ENCODE measurements at places on chromosomes 6 and 20.

- no peak for DNase-seq
These were observed 6.3 kb downstream of the SGK2 start for GRCh38 chr20:43564993-43565757.

DNA sequence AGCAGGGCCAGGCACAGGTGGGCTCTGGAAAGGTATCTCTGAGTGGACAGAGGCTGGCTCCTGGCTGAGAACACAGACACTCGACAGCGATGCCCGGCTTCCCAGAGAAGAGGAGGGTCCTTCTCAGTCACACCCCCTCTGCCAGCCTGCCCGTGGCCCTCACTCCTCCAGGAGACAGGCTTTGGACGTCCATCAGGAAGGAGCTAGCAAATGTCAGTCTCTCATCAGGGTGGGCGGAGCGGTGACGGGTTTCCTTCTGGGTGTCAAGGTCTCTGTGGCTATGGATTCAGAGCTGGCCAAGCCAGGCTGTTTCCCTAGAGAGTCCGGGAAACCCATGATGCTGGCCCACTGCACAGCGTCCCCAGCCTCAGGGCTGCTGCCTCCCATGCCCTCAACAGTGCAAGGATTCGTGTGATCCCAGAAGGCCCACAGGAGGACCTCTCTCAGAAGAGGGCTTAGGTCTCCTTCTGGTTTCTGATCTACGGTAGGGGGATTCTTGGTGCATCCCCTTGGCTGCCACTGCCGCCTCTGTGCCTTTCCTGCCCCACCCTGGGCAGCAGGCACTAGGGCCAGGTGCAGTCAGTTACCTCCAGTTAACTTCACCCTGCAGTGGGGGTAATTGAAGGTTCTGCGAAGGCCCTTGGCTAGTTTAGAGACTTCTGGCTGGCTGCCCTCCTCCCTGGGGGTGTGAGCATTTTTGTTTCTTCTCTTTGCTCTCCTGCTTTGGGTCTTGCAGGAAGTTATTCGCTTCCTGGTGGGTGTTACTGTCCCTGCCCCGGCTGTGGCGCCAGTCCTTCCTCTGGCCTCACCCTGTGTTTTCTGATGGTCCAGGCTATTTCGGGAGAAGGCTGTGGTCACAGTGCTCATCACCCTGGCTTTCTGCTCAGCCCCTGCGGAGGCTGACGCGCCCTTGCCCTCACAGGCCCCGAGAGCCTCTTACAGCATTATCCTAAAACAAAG lies 80.2 kb downstream of the CDH4 start:
- no peak for DNase-seq

DNA sequence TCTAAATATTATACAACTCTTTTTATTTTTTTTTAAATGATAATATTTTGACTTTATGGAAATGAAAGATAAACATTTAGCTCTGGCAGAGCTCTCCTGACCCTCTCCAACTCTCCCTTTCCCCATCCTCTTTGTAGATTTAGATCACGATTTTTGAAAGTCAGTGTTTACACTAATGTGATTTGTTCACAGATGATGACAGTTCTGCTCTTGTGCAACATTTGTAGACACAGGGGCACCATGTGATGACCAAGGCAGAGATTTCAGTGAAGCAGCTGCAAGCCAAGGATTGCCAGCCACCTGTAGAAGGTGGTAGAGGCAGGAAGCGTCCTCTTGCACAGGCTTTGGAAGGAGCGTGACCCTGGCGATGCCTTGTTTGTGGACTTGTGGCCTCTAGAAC lies 483.2 kb downstream of the QKI start:
- DNase-seq: no peak

DNA sequence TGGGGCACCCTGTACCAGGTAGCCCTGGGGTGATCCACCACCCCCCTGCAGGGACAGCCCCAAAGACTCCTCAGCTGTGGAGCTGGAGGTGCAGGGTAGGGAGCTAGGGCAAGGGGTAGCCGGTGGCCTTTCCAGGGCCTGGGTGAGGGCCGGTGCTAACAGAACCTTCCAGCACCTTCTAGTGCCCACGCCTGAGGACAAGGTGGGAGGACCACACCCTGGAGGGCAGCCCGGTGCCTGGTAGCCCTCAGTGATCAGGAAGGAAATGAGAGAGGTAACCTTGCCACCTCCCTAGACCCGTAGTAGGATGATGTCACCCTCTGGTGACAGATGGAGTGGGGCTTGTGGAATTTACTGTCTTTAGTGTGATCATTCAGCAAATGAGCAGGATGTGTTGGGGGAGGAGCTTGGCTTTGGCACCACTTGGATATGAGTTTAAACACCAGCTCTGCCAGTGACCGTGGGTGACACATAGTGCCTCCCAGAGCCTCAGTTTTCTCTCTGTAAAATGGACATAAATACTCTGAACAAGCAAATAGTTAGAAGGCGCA lies 187.7 kb downstream of the NFATC2 start:
- no peak for DNase-seq

- DNase-seq: no peak
These were observed 44.5 kb downstream of the RBM38 start for GRCh38 chr20:57435498-57436222.

GRCh38 chr6:108872141-108872557 lies 23.9 kb downstream of the ARMC2 start:
- no peak for DNase-seq

DNA sequence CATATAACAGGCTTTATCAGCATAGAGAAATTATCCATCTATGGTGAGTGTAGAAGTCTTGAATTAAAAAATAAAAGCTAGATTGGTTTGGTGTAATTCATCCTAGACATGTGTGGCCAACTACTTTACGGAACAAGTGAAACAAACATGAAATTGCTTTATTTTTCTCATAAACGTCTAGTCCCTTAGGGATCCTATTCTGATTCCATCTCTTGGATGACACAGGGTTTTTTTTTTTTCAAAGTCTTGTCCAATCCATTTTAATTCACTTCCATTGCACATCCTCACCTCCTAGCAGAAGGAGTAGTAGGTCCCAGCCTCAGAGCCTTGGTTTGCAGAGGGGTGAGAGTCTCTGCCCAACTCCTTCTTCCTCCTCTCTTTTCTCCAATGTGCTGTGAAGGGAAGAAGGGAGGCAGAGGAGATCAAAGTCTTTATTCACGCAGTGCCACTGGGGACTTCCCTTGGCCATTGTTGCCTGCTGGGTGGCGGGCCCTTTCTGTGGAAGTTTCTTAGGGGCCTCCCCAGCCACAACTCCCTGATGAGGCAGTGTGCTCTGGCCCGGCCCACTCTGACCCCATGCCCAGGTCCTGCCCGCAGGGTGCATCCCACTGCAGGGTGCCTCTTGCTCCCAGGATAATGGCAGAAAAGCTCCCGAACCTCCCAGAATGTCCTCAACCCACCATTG lies 104.4 kb upstream of the SNX9 start:
- DNase-seq: no peak

DNA sequence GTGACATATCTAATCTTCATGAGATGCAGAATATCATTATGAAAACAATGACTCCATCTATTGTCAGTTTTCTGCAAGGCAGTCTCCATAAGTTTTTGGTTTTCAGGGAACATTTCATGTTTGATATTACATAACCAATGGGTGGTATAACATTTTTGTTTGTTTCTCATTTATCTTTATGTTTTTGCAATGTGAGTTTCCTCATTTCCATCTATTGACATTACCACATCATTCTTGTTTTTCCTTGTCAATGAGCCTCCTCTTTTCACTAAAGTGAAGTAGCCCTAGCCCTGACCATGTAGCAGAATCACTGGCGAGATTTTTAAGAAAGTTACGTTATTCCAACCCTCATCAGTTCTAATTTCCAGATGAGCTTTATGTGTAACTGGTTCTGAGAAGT lies 4.4 kb downstream of the EFHC1 start:
- DNase-seq: no peak

DNA sequence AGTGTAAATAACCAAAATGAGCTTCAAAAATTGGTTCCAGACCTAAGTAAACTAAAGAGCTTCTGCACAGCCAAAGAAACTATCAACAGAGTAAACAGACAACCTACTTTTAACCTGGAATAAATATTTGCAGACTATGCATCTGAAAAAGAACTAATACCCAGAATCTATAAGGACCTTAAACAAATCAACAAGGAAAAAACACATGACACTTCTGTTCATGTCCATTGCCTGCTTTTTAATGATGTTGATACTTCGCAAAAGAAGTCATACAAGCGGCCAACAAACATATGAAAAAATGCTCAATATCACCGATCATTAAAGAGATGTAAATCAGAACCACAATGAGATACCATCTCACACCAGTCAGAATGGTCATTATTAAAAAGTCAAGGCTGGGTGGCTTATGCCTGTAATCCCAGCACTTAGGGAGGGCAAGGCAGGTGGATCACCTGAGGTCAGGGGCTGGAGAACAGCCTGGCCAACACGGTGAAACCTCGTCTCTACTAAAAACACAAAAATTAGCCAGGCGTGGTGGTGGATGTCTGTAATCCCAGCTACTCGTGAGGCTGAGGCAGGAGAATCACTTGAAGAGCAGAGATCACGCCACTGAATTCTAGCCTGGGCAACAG lies 42.5 kb upstream of the DST start:
- DNase-seq: no peak

GRCh38 chr6:125013938-125014660 lies 51.9 kb downstream of the RNF217 start:
- no peak for DNase-seq

DNA sequence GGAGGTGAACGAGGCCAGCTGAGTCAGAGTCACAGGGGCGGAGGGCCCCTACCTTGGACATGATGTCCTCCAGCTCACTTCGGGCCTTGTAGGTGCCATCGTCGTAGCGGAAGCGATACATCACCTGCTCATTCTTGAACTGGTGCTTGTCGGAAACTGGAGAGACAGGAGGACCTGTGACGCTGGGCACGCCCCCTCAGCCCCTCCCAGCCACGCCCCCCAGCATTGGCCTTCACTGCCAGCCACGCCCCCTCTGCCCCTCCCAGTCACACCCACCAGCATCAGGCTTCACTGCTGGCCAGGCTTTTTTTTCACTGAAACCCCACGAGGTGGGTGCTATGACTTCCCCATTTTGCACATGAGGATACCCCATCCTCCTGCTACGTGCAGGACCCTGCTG lies 148.2 kb downstream of the PREX1 start:
- no peak for DNase-seq

DNA sequence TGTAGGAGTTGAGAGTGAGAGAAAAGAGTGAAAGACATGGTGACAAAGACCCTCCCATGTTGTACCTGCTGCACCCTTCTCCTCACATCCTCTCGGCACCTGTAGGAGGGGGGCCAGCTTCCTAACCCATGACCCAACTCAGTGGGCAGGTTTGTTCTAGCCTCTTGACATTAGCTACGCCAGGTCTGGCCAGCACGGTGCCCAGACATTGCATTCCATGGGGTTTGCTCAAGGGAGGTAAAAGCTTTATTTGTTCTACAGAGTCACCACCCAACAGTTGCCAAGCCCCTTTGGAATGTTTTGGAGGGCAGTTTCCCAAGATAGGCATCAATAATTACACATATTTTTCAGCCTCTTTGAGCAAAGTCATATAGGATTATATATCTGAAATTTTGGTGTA lies 22.7 kb upstream of the TGM6 start:
- DNase-seq: no peak

DNA sequence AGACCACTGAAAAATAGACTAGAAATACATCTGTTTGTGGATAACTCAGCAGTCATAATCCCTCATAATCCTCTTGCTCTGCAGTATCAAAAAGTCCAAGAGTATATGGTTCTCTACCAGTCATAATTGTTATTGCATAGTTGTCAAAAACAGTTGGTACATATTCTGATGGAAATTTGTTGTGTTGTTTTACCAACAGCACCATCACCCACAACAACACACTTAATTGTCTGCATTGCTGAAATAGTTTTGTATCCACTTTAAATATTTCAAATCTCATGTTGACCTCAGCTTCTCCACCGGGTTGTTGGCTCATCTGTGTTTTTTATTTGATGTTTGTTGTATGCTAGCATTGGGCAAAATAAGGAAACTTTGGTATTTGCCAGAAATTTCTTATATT lies 39.4 kb downstream of the ITCH start:
- DNase-seq: no peak

DNA sequence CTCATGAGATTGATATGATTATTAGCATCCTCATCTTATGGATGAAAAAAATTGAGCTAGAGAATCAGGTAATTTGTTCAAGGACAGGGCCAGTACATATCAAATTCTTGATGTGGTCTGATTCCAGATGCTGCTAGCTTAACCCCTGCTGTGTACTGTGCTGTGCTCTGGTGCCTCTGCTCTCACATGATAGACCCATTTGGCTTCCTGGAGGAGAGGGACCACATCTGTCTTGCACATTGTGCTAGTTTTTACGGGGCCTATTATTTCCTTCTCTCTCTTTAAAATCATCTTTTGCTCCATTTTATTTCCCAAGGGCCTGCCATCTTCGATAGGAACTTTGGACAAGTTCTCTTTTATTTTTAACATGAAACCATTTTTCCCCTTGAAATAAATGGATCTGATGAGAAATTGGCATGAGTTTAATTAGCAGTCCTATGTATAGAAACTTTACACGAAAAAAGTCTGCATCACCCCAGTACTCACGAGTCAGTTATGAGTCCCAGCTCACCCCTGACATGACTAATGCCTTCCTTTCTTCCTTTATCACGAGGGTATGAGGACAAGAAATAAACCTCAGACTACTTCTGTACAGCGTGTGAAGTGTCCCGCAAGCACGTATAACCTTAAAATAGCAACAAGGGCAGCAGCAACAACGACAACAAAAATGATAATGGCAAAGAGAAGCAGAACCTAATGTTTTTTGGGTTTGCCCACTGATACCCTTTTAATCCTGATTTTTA lies 26.5 kb downstream of the CD109 start:
- no peak for DNase-seq

- no peak for DNase-seq
These were observed at the start of gene BMP7 for GRCh38 chr20:57266291-57267157. TSS of gene BMP7 (minus strand) at chr20:57266641. CDS start at chr20:57266122, 519 bp downstream.

DNA sequence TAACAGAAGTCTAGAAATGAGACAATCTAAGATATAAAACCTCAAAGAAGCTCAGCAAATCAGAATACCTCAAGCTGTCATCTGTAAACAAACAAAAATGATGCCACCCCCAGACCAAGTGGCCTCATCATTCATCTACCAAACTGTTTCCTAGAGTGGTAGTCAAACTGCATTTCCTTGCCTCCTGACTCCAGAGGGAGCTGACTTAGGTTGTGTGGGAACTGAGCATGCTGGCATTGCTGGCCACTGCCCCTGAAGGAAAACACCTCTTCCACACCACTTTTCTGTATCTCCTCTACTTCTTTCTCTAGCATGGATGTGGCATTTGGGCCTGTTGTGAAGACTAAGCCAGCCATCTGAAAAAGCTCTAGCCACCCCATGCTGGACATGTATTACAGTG lies 56.3 kb downstream of the ZHX3 start:
- DNase-seq: no peak

- DNase-seq: no peak
These were observed 49.4 kb upstream of the RREB1 start for GRCh38 chr6:7058250-7058923.

- no peak for DNase-seq
These were observed 12.2 kb downstream of the FGD2 start for GRCh38 chr6:37017606-37018197.

DNA sequence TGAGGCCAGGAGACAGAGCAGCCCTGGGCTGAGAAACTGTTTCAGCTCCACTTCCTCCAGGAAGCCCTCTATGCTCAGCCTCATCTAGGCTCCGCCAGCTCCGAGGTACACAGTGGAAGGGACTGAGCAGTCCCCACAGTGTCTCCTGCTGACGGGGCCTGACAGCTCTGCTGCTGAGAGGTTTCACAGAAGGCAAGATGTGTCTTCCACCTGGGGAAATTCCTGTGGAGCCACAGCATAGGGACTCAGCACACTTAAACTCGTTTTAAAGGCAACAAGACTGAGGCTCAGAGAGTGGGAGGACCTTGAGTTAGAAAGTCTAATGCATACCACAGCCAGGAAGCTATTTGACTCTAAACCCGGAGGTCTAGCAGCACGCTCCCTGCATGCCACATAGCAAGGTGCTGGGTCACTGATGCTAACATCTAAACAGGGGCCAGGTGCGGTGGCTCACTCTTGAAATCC lies 6.8 kb downstream of the ADA start:
- DNase-seq: no peak
